Common myeloid progenitor, CD34-positive (primary cell): ENCODE measurements at places on chromosomes 3 and 15.

DNA sequence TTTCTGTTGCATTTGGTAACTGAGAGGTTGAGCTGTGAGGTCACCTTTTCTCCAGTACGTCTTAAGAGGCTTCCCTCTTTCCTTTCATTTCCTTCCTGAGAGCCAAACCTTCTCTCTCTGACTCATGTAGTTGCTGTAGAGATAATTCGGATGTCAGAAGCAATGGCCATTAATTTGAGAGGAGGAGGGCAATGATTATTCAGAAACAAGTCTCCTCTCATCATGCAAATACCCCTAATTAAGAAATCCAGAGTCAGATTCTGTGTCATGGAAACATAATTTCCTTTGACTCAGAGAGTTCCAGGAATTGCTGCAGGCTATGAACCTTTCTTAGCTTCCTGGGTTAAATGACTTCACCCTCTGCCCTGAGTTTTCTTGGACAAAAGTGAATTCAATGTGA is 59.0 kb upstream of the GSK3B start:
- DNase-seq, result no peak

DNA sequence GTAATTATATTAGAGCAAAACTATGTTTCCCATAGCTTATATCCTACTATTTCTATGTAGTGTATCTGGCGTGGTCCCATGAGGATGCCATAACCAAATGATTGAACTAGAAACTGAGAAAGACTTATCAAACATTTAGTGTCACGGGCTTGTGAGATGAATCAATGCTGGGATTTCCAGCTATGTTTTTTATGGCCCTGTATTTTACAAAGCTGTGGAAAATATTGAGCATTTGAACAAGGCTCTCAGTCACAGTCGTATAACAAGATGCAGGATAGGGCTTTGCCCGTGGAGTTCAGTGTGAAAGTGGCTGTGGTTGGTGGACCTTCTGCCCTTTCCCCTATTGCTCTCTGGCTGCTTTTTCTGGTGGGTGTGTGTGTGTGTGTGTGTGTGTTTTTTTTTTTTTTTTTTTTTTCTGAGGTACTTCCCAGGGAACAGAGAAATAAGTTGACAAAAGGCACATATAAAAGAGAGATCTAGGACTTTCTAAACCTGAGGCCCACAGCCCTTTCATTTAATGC is 60.7 kb downstream of the CACNA1D start:
- DNase-seq, result no peak

DNA sequence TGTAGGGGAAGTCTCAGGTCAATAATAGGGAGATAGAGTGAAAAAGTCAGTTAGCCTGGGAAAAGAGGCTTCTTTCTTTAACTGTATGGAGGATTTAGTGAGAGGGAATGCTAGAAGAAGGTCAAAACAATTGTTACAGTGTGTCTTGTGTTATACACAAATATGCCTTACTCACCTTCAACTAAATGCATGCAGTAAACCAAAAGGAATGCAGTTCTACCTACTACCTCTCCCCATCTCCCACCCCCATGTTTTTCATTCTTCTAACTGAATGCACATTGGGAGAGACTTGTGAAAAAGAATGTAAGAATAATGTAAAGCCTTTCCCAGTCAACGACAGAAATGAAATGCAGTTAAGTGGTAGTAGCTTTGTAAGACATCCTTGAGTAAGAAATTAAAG is 33.8 kb downstream of the CCDC66 start:
- DNase-seq, result no peak

DNA sequence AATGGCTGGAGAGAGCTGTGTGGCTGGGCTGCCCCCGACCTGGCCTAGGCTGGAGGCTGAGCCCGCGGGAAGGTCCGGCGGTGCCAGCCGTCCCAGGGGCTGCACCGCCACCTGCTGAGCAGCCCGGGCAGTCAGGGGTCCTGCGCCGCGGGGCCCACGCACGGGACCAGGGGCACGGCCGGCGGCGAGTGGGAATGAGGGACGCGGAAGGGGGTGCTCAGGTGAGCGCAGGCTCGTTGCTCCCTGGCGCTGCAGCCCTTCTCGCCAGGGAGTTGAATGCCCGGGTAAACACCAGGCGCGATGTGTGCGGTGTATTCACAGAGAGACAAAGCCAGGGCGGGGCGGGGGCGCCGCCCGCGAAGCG is 666 bp upstream of the SEMA3F start:
- no peak for DNase-seq

- no peak for DNase-seq
Measured at GRCh38 chr3:188296761-188297612, 143.0 kb downstream of the LPP start.

DNA sequence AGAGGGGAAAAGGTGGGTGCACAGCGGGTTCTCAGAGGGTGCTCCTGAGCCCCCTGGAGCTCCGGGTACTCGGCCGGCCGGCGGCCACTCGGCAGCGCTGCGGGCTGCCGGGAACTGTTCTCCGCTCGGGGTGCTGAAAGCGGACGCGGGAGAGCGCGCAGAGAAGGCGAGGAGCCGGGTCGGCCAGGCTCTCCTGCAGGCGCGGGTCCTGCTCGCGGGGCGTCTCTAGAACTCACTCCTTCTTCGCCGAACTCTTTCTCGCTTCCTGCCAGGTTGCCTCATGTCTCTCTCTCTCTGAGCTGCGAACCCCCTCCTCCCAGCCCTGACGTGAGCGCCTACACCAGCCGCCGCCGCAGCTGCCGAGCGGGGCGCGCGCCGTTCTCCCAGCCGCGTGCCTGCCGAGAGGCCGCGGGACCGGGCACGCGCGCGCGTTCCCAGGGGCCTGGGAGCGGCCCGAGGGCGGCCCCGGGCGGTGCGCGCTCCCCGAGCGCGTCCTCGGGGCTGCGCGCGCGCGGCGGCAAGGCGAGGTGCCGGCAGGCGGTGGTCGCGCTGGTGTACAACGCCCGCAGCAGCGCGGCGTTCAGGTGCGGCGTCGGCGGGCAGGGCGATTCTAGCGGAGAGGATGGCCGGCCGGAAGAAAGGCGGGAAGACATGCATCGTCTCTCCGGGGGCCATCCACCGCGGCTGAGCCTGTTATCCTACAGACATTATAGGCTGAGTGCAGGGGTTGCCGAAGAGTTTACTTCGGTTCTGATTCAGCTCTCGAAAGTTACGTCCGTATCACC is at the start of gene PEX5L:
Gene PEX5L, minus strand, starts transcription at position 267 of the 785 bp plus-strand sequence. CDS start 338 bp downstream, outside the sequence.
- DNase-seq, result peak; percentile 69

DNA sequence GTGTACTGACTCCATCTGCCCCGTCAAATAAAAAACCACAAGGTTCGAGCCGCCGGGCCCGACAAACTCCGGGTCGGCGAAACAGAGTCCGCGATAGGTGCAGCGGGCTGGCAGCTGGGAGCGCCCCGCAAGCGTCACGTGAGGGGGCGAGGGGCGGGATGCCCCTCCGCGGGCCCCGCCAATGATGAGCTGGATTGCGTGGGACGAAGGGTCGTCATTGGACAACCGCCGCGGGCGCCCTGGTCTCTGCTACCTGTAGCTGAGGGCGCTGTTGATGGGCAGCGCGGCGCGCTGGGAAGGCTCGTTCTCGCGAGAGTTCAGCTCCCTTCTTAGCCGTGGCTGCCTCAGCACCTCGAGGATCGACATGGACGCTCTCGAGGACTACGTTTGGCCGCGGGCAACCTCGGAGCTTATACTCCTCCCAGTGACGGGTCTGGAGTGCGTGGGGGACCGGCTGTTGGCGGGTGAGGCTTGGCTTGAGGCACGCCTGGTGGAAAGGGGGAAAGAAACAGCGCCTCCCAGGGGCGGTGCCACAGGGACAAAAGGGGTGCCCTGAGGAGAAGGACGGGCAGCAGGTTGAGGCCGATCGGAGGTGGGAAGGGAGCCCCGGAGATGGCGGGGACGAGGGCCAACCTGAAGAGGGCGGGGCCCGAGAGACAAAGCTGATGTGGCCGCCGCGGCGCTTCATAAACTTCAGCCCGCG is at the start of gene WDR6:
Gene WDR6, plus strand, starts transcription at position 324 of the 703 bp plus-strand sequence. Its CDS starts 41 bp downstream, at position 365.
- peak; percentile 97 for DNase-seq

DNA sequence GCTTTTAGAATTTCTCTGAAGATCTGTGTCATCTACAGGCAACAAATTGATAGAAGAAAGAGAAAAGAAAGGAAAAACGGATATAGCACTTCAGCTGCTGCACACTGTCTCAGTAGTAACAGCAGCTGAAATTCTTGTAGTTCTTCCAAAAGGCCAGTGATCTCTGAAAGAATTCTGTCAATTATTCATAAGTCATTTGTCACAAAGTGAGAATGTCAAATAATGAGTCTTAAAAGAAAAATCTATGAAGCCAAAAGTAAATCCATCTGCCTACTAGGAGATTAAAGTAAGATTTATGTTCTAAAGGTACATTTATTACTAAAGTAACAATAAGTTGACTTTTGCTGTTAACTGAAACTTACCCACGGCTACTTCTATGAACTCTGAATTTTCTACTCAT is 24.6 kb downstream of the IFT80 start:
- no peak for DNase-seq

DNA sequence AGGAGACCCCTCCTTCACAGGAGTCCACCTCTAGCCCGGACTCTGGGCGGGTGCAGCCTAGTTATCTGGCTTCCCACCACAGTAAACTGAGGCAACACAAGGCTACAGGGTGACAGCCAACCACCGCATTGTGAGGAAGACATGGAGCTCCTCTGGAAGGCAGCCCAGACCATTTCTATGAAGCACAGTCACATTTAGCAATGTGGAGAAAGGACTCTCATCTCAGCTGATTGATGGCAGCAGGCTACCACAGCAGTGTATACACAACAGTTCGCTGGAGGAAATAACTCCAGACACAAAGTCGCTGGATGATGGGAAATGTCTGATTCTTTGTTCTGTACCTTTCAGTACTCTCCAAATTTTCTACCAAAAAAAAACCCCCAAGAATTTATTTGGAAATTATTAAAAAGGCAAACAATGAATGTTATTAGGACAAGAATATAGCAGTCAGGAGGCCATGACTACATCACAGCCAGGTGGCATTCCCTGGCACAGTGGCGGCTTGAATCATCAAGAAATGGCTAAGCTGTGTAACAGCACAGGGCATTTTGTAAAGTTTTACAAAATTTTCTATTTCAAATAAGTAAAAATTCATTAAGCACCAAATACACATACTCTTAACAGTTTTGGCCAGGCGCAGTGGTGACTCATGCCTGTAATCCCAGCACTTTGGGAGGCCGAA is 40.1 kb downstream of the FAN1 start:
- no peak for DNase-seq

GRCh38 chr15:68012911-68013310 is 41.2 kb upstream of the PIAS1 start:
- DNase-seq, result no peak

DNA sequence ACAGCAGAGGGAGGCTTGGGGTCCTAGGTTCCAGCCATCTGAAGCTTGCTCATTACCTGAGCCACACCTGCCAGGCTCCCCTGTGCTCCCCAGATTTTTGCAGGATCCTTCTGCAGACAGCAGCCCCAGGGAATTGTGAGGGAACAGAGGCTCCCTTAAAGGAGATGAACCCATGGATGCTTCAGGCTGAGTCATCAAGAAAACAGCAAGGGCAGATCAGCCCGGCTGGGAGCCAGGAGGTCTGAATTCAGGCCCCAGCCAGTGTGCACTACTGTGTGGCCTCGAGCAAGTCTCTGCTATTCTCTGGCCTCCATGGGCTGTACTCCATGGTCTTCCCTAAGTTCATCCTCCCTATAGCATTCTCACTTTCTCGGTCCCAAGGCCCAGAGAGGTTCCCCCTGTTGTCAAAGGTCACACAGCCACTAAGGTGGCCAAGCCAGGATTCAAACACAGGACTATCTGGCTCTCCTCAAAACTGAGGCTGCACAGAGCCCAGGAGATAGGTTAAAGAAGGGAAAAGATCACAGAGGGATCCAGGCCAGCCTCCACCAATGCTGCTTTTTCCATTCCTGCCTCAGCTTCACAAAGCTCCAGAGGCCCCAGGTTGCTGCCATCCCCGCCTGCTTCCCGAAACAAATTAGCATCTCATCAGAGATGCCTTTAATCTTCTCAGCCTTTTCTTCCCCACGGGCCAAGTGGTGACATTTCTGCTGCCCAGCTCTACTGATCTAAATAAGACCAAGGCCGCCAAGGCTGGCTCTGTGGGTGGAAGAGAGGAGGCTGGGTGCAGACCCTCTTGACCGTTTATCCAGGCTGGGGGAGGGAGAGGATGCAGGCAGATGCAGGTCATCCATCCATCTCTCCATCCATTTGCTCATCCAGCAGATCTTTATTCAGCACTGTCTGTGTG is 21.2 kb upstream of the GRIP2 start:
- no peak for DNase-seq

GRCh38 chr15:29622637-29623036 is 199.6 kb downstream of the TJP1 start:
- no peak for DNase-seq

GRCh38 chr3:107641572-107642307 is 119.0 kb downstream of the BBX start:
- no peak for DNase-seq

GRCh38 chr15:87573534-87573933 is 683.0 kb downstream of the NTRK3 start:
- DNase-seq, result no peak

DNA sequence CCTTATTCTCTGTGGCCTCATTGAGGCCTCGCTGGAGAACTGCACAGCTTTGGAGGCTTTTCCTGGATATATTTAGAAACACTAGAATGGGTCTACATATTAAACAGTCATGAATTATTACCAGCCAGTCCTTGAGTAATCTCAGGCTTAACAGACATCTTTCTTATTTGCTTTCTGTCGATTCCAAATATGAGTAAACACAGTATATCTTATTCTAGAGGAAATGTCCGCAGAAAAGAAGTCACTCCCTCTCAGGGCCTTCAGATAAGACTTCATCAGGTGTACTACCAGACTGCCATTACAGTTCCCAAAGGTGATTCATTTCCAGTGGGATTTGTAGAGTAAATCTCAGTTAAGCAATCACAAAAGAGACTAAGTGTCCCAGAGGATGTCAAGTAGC is 310.7 kb downstream of the RBMS3 start:
- no peak for DNase-seq

DNA sequence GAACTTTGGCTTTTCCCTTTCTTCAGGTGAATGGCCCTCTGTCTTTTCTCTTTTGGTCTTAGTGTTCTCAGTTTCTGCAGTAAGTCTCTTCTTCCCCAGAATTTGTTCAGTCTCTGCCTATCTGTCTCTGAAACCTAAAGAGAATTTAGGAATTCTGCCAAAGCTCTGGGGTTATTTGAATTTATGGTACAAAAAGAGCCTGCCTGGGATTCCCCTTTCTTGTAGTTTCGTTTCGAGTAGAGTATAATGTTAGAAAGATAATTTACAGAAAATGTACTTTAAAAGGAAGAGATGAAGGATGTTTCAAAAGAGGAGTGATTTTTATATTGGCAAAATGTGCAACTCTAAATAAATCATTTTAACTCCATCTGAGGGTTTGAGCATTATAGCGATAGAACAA is 247.4 kb upstream of the SATB1 start:
- no peak for DNase-seq

- no peak for DNase-seq
Measured at GRCh38 chr15:36682101-36682500, 102.7 kb downstream of the CDIN1 start.

DNA sequence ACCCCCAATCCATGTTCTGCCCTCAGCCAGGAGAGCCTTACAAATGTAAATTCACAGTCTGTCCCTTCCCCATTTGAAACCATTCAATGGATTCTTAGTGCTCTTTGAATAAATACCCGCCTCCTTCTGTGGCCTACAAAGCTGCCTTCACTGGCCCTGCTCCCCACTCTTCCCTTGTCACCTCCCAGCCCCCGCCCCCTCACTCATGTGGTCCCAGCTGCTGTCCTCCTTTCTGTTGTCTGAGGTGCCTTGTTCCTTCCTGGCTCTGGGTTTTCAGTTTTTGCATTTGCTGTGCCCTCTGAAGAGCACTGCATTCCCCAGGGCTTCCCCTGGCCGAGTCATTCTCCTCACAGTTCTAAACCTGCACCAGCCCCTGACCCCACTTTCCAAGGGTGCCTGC is 3.2 kb downstream of the EFCAB12 start:
- no peak for DNase-seq
